ENCODE measurements at places on chromosomes 5 and 9. TPM values are rescaled to one million over a fixed set of nuclear protein-coding genes. Genes with fewer than 3 reads are reported as not detected.

ADGRD2 gene
- not detected for total RNA-seq

NUTM2G gene
- 2.6 TPM for total RNA-seq

ANKRD18A gene
- total RNA-seq: 0.14 TPM

BTNL8 gene
- 0.17 TPM for total RNA-seq

HMCN2 gene
- 0.54 TPM for total RNA-seq

MARCHF3 gene
- total RNA-seq: 4.0 TPM

ADRB2 gene
- total RNA-seq: 0.63 TPM

FOXD4L4 gene
- total RNA-seq: 0.70 TPM

ADRA1B gene
- total RNA-seq: not detected

ZFAND5 gene
- 133 TPM for total RNA-seq

IL5 gene
- not detected for total RNA-seq

GDA gene
- 10.9 TPM for total RNA-seq

SYNPO gene
- total RNA-seq: 0.27 TPM

TNPO1 gene
- total RNA-seq: 116 TPM

Measured in motor neuron (in vitro differentiated cells).